ENCODE measurements at places on chromosomes 6 and 20.

DNA sequence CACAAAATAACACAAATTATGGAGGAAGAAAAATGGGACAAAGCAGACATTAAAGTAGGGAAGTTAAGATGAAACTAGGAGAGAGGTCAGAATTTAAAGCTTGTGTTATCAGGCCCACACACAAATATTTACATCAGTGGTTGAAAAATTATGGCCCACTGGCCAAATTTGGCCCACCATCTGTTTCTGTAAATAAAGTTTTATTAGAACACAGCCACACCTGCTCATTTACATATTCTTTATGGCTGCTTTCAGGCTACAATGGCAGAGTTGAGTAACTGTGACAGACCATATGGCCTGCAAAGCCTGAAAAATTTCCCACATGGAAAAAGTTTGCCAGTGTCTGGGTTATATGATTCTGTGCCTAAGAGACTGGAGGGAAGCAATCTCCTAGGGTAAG, 49.0 kb downstream of the SLC22A23 start:
- H3K4me1 ChIP-seq, result no peaks in the 10 kb centered on the region
- peaks cover 5% of the 10 kb centered on the region for H3K27me3 ChIP-seq
- no peak overlapping the region for H3K4me3 ChIP-seq
- no peaks in the 10 kb centered on the region for H3K36me3 ChIP-seq

DNA sequence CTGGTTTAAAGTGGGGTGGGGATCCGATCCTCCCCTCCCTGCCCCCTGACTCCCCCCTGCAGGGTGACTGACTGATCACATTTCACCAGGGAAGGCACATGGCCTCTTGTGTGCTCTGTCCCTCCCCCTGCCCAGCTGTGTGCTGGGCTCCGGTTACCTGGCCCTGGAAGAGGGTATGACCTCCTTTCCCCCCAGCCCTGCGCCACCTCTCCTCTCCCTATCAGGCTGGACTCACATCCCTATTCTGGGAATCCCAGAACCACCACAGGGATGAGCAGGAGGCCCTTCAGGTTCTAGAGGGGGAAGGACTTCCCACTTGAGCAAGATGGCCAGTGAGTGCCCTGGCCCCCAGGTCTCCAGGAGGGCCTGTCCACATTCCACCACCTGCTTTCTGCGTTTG, 2.1 kb upstream of the IP6K3 start:
- H3K4me3 ChIP-seq, result no peak overlapping the region
- no peaks in the 10 kb centered on the region for H3K36me3 ChIP-seq
- no peak overlapping the region for H3K27ac ChIP-seq

GRCh38 chr20:52150440-52151258, 40.9 kb downstream of the ZFP64 start:
- H3K27me3 ChIP-seq, result peaks cover 3% of the 10 kb centered on the region
- H3K4me3 ChIP-seq, result no peak overlapping the region
- no peak overlapping the region for H3K27ac ChIP-seq
- peaks cover 4% of the 10 kb centered on the region for H3K36me3 ChIP-seq

- H3K36me3 ChIP-seq, result no peaks in the 10 kb centered on the region
- DNase-seq, result no peak
- H3K27ac ChIP-seq, result no peak overlapping the region
Observed at GRCh38 chr6:39419607-39420006, 97.1 kb upstream of the KCNK16 start.
